ENCODE measurements at places on chromosomes 5 and 9.

- DNase-seq, result no peak
These were observed 57.4 kb downstream of the GOLPH3 start for GRCh38 chr5:32116574-32117313.

- no peak for DNase-seq
These were observed 128.8 kb upstream of the GPR151 start for GRCh38 chr5:146644831-146645230.

- no peak for DNase-seq
These were observed 427.6 kb downstream of the GADD45G start for GRCh38 chr9:90032296-90033027.

GRCh38 chr9:105275938-105276337, 31.5 kb downstream of the SLC44A1 start:
- no peak for DNase-seq

GRCh38 chr9:14538526-14538925, 154.7 kb downstream of the ZDHHC21 start:
- DNase-seq, result no peak

GRCh38 chr5:59002162-59002825, 419.4 kb downstream of the RAB3C start:
- DNase-seq, result no peak

GRCh38 chr9:6132650-6133049, 83.0 kb upstream of the IL33 start:
- no peak for DNase-seq

DNA sequence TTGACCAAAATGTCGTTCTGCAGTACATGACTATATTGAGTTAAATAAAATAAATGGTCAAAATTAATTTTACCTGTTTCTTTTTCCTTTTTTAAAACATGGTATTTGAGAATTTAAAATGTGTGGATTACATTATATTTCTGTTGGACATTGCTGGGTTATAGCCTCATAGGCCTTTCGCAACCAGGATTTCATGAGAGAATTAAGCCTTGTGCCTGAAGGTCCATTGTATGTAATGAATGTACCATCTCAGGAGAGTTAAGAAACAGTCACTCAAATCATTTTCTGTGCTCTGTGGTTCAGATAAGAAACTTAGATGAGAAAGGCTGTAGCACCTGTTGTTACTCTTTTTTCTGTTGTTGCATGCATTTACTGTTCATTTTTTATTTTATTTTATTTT, 103.5 kb downstream of the ANGPTL2 start:
- no peak for DNase-seq

GRCh38 chr5:178476531-178476930, 113.7 kb downstream of the COL23A1 start:
- no peak for DNase-seq

DNA sequence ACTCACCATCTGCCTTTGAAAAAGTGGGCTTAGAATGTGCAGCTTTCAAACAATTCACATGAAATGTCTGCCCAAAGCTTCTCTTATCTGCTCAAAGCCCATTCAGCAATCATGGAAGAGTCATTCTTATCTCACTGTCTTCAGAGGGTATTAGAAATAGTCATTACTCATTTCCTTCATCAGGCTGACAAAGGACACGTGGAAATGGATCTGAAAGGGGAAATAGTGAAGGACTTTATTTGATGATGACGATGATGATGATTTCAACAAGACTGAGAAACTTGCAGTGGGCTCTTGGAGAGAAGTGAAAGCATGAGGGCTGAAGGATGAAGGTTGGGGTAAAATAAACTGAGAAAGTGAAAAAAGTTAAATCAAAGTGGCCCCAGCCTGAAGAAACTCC, 194.3 kb downstream of the SMARCA2 start:
- no peak for DNase-seq

- no peak for DNase-seq
These were observed 52.4 kb downstream of the HMGCR start for GRCh38 chr5:75389430-75389829.

DNA sequence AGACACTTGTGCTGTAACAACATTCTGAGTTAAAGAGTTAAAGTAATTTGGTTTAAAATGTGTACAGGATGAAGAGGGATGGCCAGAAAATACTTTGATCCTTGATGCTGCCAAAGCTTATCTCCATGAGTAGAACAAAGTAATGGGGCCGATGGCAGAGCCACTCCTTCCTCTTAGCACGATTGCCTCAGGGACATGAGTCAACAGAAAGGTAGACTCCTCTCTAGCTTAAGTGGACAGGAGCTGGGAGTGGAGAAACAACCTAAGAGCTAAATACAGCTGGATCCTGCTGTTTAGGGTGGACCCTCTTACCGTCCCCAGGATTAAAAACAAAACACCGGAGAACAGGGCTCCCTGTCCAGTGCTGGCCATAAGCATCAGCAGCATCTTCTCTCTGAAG, 267.3 kb downstream of the IRX1 start:
- DNase-seq, result no peak

- DNase-seq, result no peak
These were observed 82.7 kb downstream of the ITGA1 start for GRCh38 chr5:52870448-52870847.

DNA sequence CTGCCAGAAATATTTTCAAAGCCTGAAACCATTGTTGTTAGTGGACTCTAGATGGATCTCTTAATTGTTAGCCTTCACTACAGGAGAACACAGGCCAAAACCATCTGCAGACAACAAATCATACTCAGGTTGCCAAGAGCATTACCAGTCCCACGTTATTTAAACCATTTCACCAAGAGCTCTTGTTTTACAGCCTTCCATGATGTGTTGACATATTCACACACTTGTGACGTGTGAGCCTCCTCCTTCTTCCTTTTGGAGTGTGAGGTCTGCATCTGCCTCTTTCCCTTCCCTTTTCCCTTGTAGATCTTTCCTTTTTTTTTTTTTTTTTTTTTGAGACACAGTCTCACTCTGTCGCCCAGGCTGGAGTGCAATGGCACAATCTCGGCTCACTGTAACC, 279.0 kb downstream of the AUH start:
- no peak for DNase-seq

- DNase-seq, result no peak
These were observed 55.6 kb upstream of the MELK start for GRCh38 chr9:36517131-36517530.

All from stimulated activated CD8-positive, alpha-beta memory T cell treated with anti-CD3 and anti-CD28 coated beads, Interleukin-4, amount 100 ng/mL, for 1 hour (primary cell).